ENCODE measurements at places on chromosomes 5 and 9.

- DNase-seq = no peak
Measured at GRCh38 chr9:108197008-108197365, 658.8 kb downstream of the ACTL7B start.

- DNase-seq = no peak
Measured at GRCh38 chr5:32462618-32463017, 18.1 kb upstream of the ZFR start.

GRCh38 chr9:32385152-32385884, 875 bp downstream of the ACO1 start:
- DNase-seq = no peak

GRCh38 chr9:131873335-131873734, 133.5 kb upstream of the RAPGEF1 start:
- DNase-seq = no peak
